Kidney capillary endothelial cell (primary cell): ENCODE measurements at places on chromosomes 1 and 21.

DNA sequence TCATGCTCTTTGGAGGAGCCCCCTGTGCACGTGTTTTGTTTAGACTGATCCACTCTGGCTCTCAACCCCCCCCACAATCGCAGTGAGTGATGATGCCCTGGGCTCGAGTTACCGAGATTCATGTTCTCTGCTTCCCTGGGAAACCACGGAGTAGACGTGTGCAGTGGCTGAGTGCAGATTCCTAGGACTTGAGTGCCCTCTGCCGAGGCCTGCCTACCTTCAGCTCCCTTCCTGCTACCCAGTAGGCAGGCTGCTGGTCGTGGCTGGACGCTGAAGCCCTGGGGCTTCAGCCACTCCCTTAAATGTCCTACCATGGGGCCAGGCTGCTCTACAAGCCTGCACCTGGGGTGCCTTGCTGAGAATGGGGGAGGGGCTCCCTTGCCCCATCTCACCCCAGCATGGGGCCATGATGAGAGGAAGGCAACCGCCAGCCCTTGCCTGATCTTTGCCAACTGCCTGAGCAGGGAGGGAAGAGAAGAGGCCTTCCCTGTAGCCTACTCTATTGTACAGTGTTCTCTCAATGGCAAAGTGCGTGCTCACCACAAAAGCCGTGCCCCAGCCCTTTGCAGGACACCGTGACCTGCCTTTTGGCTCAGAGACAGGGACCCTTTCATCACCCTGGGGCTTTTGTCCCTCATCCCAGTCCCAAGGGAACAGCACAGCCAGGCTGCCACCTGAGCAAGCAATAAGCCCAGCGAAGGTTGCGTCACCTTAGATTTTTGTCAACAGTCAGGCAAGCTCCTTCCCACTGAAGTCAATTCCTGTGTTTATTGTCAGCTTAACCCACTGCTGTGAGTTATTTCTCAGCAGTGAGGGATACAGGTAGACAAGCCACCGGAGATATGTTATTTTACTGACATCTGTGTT lies 4.1 kb upstream of the GRIK3 start:
- peak; percentile 4 for DNase-seq

- no peak for DNase-seq
These were observed 187.2 kb downstream of the NTNG1 start for GRCh38 chr1:107328087-107328486.

DNA sequence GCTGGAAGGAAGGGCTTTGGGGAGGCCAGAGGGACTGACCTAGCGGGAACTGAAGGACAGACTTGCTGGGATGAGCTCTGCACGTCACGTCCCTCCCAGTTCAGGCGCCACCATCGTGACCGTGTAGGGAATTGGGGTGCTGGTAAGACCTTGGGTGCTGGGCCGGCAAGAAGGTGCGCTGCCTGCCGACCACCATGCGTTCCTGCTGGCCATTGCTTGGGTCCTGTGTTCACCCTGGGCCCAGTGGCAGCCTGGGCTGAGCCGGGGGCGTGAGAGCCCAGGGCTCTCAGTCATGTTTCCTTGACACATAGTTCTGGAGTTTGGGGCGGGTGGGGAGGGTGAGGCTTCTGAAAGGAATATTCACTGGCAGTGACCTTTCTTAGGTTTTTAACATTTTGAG lies 176.0 kb downstream of the CAMTA1 start:
- no peak for DNase-seq

- no peak for DNase-seq
These were observed 550.6 kb downstream of the PTBP2 start for GRCh38 chr1:97271916-97272788.

DNA sequence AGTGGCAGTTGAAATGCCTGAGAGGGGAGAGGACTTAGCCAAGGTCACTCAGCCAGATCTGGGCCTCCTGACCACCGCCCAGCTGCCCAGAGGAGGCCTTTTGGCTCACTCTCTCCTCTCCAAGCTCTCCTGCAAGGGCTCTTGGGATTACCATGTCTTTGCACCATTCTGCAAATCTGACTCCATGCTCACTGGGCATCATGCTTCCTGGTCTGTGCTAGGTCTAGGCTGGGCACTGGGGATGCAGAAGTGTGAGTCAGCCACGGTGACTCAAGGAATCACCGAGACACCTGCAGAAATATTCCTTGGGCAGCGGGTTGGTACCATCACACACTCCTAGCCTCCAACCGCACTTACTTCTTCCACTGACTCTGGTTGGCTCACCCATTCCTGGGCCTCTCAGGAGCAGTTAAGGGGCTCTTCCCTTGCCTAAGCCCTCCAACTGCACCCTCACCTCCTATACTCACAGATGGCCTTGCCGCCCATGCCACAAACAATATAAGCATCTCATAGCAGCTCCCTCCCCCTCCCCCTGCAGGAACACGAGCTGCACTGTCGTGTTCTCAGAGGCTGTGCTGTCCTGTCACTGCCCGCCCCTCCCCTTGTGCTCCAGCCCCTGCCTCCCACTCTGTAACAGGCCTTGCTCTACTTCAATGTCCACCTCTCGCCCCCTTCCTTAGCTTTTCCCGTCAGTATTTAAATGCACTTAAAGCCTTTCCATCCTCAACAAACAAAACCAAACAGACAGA lies 34.8 kb downstream of the CDCP2 start:
- DNase-seq, result peak; percentile 27

GRCh38 chr21:33897739-33898138 lies 17.9 kb downstream of the ATP5PO start:
- peak; percentile 29 for DNase-seq

DNA sequence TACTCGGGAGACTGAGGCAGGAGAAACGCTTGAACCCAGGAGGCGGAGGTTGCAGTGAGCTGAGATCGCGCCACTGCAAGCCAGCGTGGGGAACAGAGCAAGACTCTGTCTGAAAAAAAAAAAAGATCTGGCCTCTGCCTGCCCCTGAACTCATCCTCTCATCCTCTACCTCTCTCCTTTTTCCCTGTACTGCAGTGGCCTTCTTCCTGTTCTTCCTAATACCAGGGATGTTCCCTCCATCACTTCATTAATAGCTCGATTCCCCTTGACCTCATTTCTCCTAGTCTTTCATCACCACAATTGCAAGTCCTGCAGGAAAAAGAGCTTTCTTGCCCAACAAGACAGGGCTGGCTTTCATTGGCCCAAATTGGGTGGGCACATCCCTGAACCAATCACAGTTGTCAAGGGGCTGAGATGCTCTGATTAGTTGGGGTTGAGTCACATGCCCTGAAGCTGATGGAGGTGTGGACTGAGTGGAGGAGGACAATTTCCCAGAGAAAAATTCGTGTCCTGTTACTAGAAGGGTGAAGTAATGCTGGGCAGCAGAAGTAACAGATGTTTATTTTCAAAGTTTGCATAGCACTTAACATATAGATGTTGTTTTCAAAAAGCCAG lies 86.8 kb upstream of the PUM1 start:
- DNase-seq, result no peak

GRCh38 chr1:19616489-19616888 lies 27.6 kb upstream of the NBL1 start:
- no peak for DNase-seq

DNA sequence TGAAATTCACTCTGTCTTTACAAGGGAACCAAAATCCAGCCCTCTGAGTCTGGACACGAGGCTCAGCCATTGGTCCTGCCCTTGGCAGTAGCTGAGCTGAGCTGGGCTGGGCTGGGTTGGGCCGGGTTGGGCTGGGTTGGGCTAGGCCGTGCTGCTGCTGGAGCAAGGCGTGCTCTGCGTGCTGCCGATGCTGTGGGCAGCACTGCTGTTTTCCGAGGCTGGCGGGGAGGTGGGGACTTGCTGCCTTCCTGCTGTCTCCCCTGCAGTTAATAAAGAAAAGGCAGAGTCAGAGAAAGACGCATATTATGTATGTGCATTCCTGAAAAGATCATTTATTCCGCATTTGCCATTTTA lies 182.9 kb downstream of the CDC7 start:
- DNase-seq, result no peak

DNA sequence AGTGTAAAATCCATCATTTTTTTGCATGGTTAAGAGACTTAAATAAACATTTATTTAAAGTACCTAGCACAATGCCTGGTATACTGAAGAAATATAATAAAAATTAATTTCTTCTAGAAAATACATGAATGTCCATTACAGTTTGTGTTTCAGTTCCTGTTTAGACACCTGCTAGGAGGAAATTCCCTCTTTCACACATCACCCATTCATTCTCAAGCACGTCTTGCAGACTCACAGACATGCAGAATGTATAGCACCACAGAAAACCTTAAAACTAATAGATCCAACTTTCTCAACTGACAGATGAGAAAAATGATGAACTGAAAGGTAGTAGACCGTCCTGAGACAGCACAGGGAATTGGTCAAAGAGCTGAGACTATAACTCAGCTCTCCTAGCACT lies 172.2 kb upstream of the C8B start:
- DNase-seq, result no peak

DNA sequence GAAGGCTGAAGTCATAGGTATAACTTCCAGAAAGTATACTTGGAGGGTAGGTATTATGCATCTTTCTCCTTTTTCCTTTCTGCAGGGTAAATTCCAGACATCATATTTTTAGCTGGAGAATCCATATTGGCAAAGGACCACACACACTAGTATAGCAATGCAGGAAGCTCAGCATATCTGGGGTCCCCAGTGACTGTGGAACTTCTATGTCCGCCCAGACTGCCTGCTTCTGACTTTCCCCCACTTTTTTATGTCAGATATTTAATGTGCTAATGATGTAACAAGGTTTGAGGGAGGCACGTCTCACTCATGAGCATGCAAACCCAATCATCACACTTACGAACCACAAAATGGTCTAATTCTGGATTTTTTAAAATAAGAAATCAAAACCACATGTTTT lies 90.4 kb downstream of the BACH1 start:
- no peak for DNase-seq
